ENCODE measurements at places on chromosomes 16 and 17.

DNA sequence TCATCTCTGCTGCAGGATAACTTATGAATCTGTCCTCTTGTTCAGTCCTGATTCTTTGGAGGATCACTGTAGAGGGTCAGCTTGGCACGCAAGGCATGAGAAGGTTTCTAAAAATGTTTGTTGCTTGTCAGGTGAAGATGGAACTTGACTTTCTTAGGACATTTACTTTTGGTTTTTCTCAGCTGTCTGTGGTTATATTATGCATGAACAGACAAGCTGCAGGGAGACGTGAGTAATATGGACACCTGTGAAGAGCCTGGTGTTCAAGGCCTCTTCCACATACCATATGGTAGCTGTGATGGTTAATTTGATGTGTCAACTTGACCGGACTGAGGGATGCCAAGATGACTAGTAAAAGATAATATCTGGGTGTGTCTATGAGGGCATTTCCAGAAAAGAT is 270.2 kb upstream of the CPHXL start:
- no peak for DNase-seq

- no peak for DNase-seq
Observed at GRCh38 chr16:83271123-83271522, 536.7 kb upstream of the HSBP1 start.

GRCh38 chr16:10862438-10862837 is 14.6 kb upstream of the CIITA start:
- DNase-seq, result no peak

- no peak for DNase-seq
Observed at GRCh38 chr17:39756380-39757079, 18.8 kb downstream of the GRB7 start.

DNA sequence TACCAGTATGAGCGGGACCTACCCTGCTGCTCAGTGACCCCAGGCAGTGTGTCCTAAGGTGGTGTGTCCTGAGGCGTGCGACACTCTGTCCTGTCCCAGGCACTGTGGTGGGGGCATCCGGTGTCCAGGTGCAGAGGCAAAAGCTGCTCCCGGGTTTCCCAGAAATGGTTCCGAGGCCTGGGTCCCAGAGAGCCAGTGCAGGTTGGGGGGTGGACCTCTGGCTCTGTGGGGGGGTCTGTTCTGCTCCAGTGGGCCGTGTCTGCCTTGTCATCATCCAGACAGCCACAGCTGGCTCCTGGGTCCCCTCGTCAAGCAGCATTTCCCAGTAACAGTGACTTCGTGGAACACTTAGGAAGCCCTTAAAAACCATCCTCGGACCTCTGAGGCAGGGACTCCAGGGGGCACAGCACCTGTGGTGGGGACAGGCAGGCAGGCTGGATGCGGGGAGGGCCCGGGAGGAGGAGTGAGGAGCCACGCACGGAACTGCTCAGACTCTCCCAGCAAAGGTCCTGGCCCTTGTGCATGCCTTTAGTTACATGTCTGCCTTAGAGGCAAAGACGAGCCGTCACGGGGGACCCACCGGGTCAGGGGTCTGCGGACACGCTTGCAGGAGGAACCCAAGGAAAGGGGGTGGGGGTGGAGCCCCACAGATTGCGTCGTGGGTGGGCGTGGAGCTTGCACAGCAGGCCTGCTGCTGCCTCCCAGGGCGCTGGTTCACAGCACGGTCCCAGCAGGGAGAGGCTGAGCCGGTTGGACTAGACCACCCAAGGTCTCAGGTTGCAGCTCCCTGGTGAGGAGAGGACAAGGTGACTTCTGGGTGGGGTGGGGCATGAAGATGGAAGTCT is 5.6 kb downstream of the SLC16A3 start:
- DNase-seq, result no peak

DNA sequence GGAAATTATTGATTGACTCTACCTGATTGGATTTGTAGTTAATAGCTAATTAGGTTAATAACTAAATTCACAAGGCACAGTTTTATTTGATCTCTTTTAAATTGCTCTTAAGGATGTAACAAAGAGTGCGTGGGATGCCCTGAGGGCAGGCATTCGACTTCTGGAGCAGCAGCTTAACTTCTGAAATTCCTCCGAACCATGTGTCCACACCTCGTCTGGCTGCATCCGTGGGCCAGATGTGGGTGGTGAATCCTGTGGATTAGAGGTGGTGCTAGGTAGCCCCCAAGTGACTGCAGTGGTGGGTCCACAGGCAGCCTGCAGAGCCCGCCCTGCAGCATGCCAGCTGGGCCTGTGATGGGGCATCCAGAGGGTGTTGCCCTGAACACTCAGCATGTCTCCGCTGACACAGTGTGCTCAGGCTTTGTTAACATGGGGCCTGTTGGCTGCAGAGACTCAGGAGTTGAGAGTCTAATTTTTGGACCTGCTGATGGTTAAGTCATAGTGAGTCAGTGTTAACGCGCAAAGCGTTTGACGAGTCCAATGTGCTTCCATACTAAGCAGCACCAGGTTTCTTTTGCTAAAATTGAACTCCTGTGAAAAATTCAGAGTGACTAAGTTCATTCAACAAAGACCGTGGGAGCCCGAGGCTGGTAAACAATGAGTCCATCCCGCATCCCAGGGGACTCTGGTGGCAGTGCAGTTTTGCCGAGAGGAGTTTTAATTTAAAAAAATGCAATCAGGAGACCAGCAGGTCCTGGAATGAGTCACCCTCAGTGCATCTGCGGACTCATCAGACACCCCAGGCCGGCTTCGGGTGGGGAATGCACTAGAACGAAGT is 3.8 kb upstream of the NPB start:
- DNase-seq, result no peak

- DNase-seq, result no peak
Observed at GRCh38 chr17:75915268-75915667, 10.6 kb upstream of the MRPL38 start.

DNA sequence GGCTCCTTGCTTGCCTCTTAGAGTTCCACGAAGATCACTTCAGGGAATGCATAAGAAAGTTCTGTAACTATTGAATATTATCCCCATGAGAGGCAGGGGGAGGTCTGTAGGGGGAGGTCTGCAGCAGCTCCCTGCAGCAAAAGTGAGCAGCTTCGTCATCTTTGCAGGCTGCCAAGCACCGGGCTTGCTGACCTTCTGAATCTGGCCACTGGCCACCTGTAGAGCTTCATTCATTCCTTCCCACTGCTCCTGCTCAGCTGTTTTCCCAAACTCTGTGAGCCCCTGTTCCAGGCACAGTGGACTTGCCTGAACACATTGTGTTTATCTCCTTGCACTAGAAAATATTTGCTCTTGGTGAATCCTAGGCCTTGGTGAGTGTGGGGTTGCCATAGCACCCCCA is 443.3 kb downstream of the HAPSTR1 start:
- DNase-seq, result no peak

DNA sequence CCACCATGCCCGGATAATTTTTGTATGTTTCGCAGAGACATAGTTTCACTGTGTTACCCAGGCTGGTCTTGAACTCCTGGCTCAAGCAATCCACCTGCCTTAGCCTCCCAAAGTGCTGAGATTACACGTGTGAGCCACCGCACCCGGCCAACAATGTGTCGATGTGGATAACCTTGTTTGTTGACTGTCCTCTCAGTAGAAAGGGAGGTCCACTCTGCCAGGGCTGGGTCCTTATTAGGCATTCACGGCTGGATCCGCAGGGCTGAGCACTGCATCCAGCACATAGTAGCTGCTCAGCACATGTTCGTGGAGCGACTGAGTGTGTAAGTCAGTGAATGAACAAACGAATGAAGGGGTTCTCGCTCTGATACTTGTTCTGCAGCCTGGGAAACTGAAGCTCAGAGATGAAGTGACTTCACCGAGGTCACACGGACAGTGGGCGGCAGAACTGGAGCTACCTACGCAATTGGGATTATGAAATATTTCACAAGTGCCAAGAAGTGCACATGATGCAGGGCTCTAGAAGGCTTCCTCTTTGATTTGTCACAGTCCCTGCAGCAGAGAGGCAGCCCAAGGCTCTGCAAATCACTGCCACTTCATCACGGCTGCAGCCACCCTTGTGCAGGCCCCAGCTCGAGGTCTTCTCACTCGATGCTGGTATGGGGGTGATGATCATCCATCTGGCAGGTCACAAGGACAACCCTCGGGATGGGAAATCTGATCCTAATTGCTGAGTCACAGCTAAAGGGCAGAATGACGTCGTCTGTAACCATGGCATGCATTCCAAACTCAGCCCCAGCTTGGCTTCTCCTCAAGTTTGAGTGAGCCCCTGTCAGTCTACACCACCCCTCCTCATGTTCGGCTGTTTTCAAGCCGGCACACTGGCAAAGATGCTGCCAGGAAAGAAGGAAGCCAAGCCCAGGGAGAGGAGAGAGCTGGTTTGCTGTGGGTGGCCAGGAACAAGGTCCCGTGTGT is 28.0 kb upstream of the SNN start:
- DNase-seq, result no peak

DNA sequence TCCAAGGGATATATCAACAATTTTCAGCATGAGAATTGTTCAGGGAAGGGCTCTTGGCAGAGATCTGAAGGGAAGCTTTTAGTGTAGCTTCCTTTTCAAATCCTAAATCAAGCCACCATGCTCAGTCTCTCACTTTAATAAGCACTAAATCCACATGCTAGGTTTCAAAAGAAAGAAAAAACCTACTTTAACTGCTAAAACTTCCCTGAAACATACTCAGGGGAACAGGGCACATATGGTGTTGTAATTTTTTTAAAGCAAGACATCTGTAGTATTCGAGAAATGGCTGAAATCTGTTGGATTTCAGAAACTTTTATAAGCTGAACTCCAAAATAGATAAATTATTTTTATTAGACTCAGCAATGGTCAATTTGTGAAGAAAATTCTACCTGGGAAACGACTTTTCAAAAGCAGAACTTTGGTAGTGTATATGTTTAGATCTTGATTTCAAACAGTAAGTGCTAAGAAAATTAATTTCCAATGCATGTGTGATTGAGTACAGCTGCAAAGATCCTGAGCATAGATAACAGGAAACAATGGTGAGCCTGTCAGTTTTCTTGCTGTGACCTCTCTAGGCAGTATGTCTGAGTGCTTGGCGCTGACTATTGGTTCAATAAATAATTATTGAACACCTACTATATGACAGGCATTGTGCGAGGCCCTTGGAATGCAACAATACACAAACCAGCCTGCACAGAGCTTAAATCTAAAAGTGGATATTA is 804.5 kb upstream of the SOX9 start:
- no peak for DNase-seq

Data from stimulated activated CD8-positive, alpha-beta memory T cell treated with anti-CD3 and anti-CD28 coated beads, Interleukin-2, amount 100 ng/mL, for 1 hour (primary cell).